Lower lobe of right lung (tissue), 2 donors: ENCODE measurements at places on chromosomes 2 and 18. TPM values are rescaled to one million over a fixed set of nuclear protein-coding genes. Genes with fewer than 3 reads are reported as not detected.

The ALPP gene
- 6.0 TPM for total RNA-seq

The UBE2F gene
- total RNA-seq, result 59.5 TPM

The HOXD4 gene
- total RNA-seq, result 0.97 TPM

The ASB18 gene
- total RNA-seq, result not detected

The ACVR2A gene
- total RNA-seq, result 18.2 TPM

The CNTNAP5 gene
- not detected for total RNA-seq

The AOX1 gene
- total RNA-seq, result 36.7 TPM

The MC2R gene
- total RNA-seq, result not detected

The ABHD1 gene
- total RNA-seq, result 0.21 TPM

The SMAD7 gene
- 63.4 TPM for total RNA-seq

The SCYGR4 gene
- total RNA-seq, result not detected

DNA sequence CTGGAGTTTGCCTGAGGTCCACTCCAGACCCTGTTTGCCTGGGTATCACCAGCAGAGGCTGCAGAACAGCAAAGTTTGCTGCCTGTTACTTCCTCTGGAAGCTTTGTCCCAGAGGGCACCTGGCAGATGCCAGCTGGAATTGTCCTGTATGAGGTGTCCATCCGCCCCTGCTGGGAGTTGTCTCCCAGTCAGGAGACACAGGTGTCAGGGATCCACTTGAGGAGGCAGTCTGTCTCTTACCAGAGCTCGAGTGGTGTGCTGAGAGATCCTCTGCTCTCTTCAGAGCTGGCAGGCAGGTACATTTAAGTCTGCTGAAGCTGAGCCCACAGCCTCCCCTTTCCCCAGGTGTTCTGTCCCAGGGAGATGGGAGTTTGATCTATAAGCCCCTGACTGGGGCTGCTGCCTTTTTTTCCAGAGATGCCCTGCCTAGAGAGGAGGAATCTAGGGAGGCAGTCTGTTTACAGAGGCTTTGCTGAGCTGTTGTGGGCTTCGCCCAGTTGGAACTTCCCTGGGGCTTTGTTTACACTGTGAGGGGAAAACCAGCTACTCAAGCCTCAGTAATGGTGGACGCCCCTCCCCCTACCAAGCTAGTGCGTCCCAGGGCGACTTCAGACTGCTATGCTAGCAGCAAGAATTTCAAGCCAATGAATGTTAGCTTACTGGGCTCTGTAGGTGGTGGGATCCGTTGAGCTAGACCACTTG is 34.7 kb downstream of the TFPI start:
- H3K4me3 ChIP-seq, result no peak overlapping the region
- no peak for DNase-seq
- H3K27me3 ChIP-seq, result no peaks in the 10 kb centered on the region
- no peaks in the 10 kb centered on the region for H3K4me1 ChIP-seq

- no peak for DNase-seq
- H3K36me3 ChIP-seq, result no peaks in the 10 kb centered on the region
- no peak overlapping the region for H3K4me3 ChIP-seq
- H3K27me3 ChIP-seq, result no peaks in the 10 kb centered on the region
Observed at GRCh38 chr2:23541503-23542229, 156.7 kb downstream of the KLHL29 start.

DNA sequence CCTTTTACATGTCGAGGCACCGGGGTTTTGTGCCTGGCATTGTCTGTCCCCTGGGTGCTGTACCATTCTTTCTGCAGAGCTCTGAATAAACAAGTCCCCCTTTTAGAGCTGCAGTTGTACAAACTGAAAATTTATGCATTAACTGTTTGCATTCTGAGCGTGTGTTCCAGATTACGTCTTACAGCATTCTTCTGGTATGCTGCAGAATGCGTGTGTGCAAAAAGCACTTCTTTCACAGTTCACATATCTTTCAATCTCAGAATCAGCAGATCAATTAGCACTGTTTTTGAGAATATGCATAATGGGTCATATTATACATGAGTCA is 27.5 kb downstream of the MEIS1 start:
- no peak overlapping the region for H3K27ac ChIP-seq
- H3K4me1 ChIP-seq, result peaks cover 69% of the 10 kb centered on the region
- no peak overlapping the region for H3K4me3 ChIP-seq
- no peaks in the 10 kb centered on the region for H3K27me3 ChIP-seq
- DNase-seq, result no peak

DNA sequence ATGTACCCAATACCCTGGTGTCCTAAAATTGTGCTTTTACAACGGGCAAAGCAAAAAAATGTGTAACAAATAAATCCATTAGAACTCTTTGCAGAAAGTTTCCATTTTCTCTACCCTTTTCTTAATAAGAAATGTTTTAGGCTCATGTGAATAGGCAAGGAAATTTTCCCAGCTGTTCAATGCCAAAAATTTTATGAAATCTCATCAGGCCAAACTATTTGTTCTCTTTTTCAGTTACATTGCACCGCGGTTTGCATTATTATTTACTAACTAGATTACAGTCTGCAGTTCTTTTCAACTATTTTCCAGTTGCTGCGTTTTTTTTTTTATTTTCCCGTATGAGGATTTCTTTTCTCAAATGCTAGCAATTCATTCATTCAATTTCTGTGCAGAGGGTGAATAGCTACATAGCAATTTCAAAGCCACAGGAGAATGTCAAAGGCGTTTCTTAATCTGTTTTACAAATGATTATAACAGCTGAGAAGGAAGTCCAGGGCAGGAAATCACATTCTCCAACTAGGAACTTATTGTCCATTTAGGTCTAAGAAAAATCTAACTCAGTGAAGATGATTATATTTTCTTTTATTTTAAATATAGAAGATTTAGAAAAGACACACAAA is 367.5 kb upstream of the MMADHC start:
- no peaks in the 10 kb centered on the region for H3K36me3 ChIP-seq
- H3K4me3 ChIP-seq, result no peak overlapping the region
- no peaks in the 10 kb centered on the region for H3K27me3 ChIP-seq
- no peak for DNase-seq

GRCh38 chr18:44871771-44872170 is 191.1 kb downstream of the SETBP1 start:
- no peaks in the 10 kb centered on the region for H3K36me3 ChIP-seq
- no peak for DNase-seq
- H3K27me3 ChIP-seq, result no peaks in the 10 kb centered on the region
- no peak overlapping the region for H3K4me3 ChIP-seq
- H3K4me1 ChIP-seq, result no peaks in the 10 kb centered on the region

DNA sequence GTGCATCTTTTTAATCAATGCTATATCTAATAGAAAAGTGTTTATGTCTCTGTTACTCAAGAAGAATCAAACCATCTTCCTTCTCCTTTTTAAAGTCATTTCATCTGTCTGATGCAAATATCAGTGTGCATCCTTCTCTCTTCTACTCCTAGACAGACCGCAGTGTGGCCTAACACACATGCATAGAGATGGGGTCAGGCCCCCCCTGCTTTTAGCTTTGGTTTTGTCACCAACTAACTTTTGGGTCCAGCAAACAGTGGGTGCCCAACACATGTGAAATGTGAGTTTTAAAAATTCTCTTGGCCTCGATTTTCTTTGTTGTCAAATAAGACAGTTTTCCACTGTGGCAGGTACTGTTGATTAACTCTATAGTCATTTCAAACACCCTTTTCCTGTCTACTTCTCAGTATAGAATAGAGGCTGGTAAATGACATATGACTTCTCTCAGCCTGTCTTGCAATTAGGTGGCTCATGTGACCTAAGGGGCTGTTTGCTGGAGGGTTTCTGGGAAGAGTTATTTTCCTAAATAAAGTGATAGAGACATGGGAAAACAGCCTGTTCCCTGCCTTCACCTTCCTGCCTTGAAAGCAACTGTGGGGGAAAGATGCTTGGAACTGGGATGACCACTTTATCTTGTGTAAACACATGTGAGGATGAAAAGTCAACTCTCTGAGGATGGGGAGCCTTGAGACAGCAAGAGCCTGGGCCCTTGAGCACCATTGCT is 65.7 kb upstream of the DARS1 start:
- DNase-seq, result no peak
- H3K4me3 ChIP-seq, result no peak overlapping the region
- no peaks in the 10 kb centered on the region for H3K36me3 ChIP-seq
- no peaks in the 10 kb centered on the region for H3K4me1 ChIP-seq
- H3K27me3 ChIP-seq, result no peaks in the 10 kb centered on the region
- no peak overlapping the region for H3K27ac ChIP-seq

- no peak overlapping the region for H3K4me3 ChIP-seq
- H3K27me3 ChIP-seq, result peaks cover 45% of the 10 kb centered on the region
- H3K36me3 ChIP-seq, result no peaks in the 10 kb centered on the region
- no peak for DNase-seq
- H3K27ac ChIP-seq, result no peak overlapping the region
- H3K4me1 ChIP-seq, result peaks cover 8% of the 10 kb centered on the region
Observed at GRCh38 chr2:224041554-224041953, 2.5 kb upstream of the SERPINE2 start.

- DNase-seq, result no peak
- no peak overlapping the region for H3K4me3 ChIP-seq
- no peaks in the 10 kb centered on the region for H3K36me3 ChIP-seq
- no peaks in the 10 kb centered on the region for H3K4me1 ChIP-seq
- peaks cover 3% of the 10 kb centered on the region for H3K27me3 ChIP-seq
Observed at GRCh38 chr2:15982285-15983044, 42.1 kb downstream of the MYCN start.

- H3K27me3 ChIP-seq, result no peaks in the 10 kb centered on the region
- DNase-seq, result no peak
- H3K4me1 ChIP-seq, result no peaks in the 10 kb centered on the region
- H3K27ac ChIP-seq, result no peak overlapping the region
- H3K36me3 ChIP-seq, result no peaks in the 10 kb centered on the region
Observed at GRCh38 chr2:119786295-119786694, 26.6 kb downstream of the PTPN4 start.

GRCh38 chr2:143694335-143694734 is 565.1 kb downstream of the ARHGAP15 start:
- DNase-seq, result no peak
- no peaks in the 10 kb centered on the region for H3K4me1 ChIP-seq
- no peaks in the 10 kb centered on the region for H3K36me3 ChIP-seq
- H3K27ac ChIP-seq, result no peak overlapping the region
- H3K4me3 ChIP-seq, result no peak overlapping the region

- no peak overlapping the region for H3K4me3 ChIP-seq
- no peak overlapping the region for H3K27ac ChIP-seq
- DNase-seq, result no peak
- no peaks in the 10 kb centered on the region for H3K4me1 ChIP-seq
- H3K27me3 ChIP-seq, result no peaks in the 10 kb centered on the region
Observed at GRCh38 chr18:24443870-24444269, 16.6 kb upstream of the HRH4 start.

GRCh38 chr18:65425366-65425765 is 325.4 kb upstream of the CDH7 start:
- DNase-seq, result no peak
- no peaks in the 10 kb centered on the region for H3K36me3 ChIP-seq
- no peaks in the 10 kb centered on the region for H3K27me3 ChIP-seq
- H3K27ac ChIP-seq, result no peak overlapping the region
- no peak overlapping the region for H3K4me3 ChIP-seq

DNA sequence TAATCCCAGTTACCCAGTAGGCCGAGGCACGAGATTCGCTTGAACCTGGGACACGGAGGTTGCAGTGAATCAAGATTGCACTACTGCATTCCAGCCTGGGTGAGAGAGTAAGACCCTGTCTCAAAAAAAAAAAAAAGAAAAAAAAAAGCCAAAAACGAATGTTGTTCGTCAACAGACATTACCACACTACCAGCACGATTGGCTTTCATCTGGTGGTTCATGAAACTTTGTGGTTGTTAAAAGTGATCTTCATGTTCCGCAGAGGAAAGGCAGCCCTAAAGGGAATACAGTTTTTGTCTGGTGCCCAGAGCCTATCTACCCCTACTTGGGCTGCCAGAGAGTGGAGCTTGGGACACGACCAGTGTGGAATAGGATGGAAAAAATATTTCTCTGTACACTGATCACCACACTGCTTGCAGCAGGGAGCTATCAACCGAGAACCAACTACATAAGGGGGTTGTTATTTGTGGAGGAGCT is 13.6 kb upstream of the CXCR4 start:
- no peaks in the 10 kb centered on the region for H3K36me3 ChIP-seq
- no peak overlapping the region for H3K4me3 ChIP-seq
- peak overlapping the region; percentile 73 for H3K27ac ChIP-seq
- H3K27me3 ChIP-seq, result no peaks in the 10 kb centered on the region
- H3K4me1 ChIP-seq, result peaks cover 18% of the 10 kb centered on the region

DNA sequence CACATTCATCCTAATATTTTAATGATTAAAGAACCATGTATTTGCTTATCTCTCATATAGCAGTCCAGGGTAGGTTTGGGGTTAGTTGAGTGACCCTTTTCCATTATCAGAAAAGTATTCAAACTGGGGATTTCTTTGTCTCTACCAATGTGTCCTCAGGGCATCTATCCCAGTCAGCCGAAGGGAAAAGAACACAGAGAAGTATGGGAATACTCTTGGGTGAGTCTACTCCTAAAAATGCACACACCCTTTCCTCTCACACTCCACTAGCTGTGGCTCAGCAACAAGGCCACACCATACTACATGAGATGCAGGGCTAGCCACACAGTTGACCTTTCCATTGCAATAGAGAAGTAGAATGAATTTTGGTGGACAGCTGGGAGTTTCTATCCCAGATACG is 114.3 kb downstream of the NXPH2 start:
- H3K36me3 ChIP-seq, result no peaks in the 10 kb centered on the region
- H3K27ac ChIP-seq, result no peak overlapping the region
- no peak for DNase-seq
- no peak overlapping the region for H3K4me3 ChIP-seq
- no peaks in the 10 kb centered on the region for H3K4me1 ChIP-seq

DNA sequence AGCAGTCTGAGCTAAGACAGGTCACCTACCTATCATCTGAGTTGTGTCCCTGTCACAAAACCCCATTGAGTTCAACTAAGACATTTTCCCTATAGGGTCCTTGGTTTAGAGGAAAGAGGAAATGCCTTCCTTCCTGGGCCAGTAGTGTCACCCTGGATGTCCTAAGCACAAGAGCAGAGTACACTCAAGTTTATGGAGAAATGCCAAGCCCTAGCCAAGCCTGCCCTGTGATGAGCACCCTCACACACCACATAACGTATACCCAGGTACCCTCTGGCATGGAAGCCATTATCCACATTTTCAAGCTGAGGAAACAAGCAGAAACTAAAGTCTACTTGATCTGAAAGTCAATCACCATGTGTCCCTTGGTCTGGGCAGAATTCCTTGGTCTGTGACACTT is 37.3 kb downstream of the SUCLG1 start:
- H3K4me1 ChIP-seq, result no peaks in the 10 kb centered on the region
- DNase-seq, result no peak
- H3K36me3 ChIP-seq, result peaks cover 44% of the 10 kb centered on the region
- no peak overlapping the region for H3K4me3 ChIP-seq
- no peak overlapping the region for H3K27ac ChIP-seq
- H3K27me3 ChIP-seq, result no peaks in the 10 kb centered on the region

DNA sequence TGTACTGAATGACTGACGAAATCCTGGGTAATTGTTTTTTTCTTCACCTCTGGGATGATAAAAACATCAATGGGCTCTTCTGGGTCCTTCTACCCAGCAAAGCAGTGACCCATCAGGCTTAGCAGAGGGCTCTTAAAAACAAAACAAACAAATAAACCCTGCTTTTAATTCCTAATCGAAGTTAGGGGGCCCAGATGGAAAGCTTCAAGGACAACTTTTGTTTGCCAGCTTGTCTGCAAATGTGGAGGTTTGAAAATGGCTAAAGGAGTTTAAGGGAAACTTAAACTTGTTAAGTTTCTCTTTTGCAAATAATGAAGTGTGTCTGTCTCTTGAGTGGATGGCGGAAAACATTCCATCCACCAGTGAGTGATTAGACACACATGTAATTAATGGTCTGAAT is 327.2 kb downstream of the SATB2 start:
- H3K4me1 ChIP-seq, result no peaks in the 10 kb centered on the region
- no peaks in the 10 kb centered on the region for H3K36me3 ChIP-seq
- no peak overlapping the region for H3K4me3 ChIP-seq
- H3K27me3 ChIP-seq, result no peaks in the 10 kb centered on the region
- no peak for DNase-seq
